ENCODE measurements at places on chromosomes 4 and X. TPM values are rescaled to one million over a fixed set of nuclear protein-coding genes. Genes with fewer than 3 reads are reported as not detected.

GRCh38 chrX:100642290-100642689 is 1.7 kb upstream of the SRPX2 start:
- no peak for ATAC-seq

DNA sequence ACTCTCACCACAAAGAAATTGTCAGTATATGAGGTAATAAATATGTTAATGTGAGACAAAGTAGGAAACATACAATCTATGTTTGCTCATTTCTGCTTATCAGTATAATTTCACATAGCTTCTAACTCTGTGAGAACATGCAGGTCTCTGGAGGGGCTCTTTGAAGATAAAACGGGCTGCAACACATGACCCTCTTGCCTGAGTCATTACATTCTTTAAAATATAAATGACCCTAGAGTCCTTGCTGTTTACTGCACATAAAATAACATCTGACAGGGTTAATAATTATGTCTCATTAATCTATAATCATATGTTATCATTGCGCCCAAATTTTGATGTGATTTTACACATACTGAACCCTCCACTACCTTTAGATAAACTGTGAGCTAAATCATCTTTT is 681.5 kb downstream of the ARAP2 start:
- ATAC-seq = no peak

GRCh38 chr4:73947239-73947985 is 34.4 kb downstream of the PF4 start:
- ATAC-seq = no peak

- ATAC-seq = peak; percentile 28
Measured at GRCh38 chr4:1720163-1720983, 750 bp downstream of the TMEM129 start.

- no peak for ATAC-seq
Measured at GRCh38 chr4:15148691-15149090, 146.4 kb downstream of the CPEB2 start.

DNA sequence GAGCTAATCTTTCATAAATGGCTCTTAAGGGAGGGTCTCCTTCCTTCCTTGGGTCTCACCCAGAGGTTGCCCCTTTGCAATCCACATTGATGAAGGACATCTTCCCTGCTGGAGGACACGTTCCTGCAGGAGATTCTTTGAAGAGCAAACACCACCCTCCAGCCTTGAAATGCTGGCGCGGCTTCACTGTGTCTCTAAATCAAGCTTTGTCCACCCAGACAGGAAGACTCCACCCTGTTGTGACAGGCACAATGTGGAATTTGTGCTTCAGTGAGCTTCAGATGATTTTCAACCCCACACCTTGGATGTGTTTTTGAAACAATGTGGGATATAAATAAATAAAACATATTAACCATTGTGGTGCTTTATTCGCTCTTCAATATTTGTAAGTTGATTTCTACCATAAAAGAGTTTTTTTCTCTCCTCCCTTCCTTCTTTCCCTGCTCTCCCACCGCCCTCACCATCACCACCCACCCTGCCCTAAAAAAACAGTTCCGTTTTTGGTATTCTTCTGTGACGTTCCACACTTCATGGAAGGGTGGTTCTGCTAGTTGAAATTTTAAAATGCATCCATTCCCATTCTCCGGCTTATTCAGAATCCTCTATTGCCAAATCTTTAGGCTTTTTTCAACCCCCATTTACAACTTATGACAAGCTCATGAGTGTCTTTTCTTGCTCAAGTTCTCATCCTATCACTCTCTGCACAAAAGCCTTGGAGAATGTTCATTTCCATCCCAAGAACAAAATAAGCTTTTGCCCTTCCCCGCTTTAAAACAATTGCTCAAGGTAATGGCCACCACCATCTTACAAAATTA is 264.3 kb downstream of the RAPGEF2 start:
- no peak for ATAC-seq

DNA sequence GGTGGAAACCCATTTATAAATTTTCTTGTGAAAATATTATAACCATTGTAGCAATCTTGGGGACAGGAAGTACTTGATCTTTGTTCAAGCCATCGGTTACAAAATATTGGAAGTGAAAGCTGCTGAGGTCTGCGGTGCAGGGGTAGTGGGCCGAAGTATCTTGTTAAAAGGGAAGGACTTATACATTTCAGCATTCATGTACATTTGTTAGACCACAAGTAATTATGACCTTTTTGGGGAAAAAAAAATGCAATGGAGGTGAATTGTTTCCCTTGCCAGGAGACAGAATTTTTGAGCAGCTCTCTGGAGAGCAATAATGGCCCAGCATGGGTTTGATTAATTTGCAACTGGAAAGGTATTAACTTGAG is 121.3 kb downstream of the EGF start:
- no peak for ATAC-seq

DNA sequence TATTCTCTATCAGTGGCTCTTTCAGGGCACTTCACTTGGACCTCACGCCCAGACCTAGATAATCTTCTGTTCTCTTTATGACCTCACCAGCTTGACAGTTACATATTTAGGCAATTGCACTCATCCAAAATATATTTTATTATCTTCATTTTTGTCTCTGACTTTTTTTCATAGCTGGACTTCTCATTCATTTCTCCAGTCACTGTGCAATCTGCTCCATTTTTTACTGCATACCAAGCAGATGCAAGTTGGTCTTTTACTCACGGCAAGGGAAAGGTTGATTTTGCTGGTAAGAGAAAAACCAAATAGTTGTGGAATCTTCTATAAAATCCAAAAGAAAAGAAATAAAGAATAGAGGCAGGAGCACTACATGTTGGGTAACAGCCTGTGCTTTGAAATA is 31.7 kb downstream of the MAD2L1 start:
- ATAC-seq = no peak

- ATAC-seq = no peak
Measured at GRCh38 chr4:8818063-8818881, 53.4 kb downstream of the HMX1 start.

DNA sequence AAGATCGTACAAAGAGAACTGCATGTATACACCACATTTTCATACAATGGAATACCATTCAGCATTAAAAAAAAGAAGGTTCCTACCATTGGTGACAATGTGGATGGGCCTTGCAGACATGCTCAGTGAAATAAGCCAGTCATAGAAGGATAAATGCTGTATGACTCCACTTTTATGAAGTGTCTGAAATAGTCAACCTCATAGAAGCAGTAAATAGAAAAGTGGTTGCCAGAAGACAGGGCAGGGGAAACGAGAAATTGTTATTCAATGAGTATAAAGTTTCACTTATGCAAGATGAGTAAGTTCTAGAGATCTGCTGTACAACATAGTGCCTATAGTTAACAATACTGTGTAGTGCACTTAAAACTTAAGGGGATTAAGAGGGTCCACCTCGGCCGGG is 257.5 kb upstream of the FTHL17 start:
- ATAC-seq = no peak

DNA sequence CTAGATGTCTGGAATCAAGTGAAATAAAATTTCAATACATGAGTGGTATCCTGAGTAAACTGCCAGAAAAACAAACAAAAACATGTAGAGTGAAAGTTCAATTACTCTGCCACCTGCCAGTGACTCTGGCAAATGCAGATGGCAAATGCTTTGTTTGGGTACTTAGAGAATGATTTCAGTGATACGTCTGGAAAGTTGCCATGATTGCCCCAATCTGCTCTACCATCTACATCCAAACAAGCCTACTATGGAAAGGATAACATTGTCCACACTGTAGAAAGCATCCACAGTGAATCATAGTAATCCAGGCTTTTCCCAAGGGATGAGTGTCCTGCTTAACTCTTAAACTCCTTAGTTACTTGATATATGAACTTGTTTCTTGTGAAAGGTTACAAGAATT is 3.4 kb downstream of the SPATA4 start:
- no peak for ATAC-seq

The CCSER1 gene
- total RNA-seq = 3.0 TPM

The PTTG2 gene
- not detected for total RNA-seq

The CT83 gene
- not detected for total RNA-seq

The FABP2 gene
- not detected for total RNA-seq

The GRID2 gene
- not detected for total RNA-seq

The H2BW2 gene
- not detected for total RNA-seq

The HTN3 gene
- not detected for total RNA-seq

The HSFX3 gene
- not detected for total RNA-seq
